Activated T-cell treated with anti-CD3 and anti-CD28 coated beads, Interleukin-2, amount 50 U/mL, for 48 hours (primary cell): ENCODE measurements at places on chromosomes 6 and 20.

DNA sequence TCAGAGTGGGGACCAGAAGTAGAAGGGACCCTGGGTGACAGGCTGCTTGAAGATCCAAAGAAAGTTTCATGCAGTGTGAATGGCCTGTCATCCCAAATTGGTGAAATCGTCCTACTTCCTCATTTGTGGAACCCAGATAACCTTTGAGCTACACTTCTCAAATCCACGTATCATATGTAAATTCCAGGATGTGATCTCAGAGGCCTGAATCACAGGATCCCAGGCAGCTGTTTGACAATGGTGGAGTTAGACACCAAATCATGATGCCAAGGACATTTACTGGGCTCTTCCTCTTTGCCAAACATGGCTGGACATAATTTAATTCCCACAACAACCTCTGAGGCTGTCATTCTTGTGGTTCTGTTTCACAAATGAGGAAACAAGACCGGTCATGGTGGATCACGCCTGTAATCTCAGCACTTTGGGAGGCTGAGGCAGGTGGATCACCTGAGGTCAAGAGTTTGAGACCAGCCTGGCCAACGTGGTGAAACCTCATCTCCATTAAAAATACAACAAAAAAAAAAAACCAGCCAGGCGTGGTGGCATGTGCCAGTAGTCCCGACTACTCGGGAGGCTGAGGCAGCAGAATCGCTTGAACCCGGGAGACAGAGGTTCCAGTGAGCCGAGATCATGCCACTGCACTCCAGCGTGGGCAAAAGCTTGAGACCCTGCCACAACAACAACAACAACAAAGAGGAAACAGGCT, 39.9 kb upstream of the TTPAL start:
- DNase-seq: no peak

DNA sequence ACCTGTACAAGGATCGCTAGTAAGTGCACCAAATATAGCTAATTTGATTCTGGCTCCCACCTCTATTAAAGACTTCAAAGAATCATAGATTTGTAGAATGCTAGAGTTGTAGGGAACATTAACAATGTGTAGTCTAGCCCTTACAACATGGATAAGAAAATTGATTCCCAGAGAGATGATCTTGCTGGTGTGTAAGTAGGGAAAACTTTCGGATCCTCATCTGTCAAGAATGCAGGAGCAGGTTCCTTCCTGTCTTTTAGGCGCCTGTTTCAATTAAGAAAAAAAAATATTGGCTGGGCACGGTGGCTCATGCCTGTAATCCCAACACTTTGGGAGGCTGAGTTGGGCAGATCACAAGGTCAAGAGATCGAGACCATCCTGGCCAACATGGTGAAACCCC, 12.3 kb upstream of the RNF39 start:
- no peak for DNase-seq

DNA sequence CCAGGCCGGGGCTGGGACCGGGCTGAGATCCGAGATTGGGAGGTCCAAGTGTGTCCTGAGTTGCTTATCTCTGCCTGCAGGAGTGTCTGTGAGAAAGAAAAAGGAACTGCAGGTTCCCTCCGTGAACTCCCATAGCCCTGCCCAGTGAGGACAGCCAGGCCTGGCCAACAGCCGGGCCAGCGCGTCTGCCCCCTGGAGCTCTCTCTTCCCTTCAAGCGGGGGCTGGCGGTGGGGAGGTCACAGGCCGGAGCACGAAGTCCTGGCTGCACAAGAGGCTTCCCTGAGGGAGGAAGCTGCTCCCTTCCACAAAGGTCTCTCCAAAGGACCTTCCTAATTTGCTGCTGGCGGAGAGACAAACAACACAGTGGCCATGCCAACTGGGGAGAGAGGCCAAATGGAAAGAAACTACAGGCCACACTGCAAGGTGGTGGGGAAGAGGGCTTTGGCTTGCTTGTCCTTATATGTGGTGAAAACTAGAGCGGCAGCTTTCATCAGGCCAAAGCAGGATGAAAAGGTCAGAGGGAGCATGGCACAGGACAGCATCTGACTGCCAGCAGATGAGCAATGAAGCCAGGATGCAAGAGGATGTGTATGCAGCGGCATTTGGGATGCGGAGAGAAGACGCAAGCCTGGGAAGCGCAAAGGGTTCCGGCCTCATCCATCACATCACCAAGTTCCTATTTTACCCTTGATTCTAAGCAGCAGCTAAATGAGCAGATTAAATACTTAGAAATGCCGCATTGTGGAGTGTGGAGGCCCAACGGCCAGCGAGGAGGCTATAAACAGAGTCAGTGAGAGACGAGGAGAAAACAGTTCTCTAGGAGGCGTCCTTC, 260.0 kb downstream of the ERMARD start:
- no peak for DNase-seq

- no peak for DNase-seq
Measured at GRCh38 chr6:108302386-108302785, 7.5 kb downstream of the AFG1L start.

- DNase-seq: no peak
Measured at GRCh38 chr6:48474136-48474535, 363.1 kb upstream of the PTCHD4 start.
